ENCODE measurements at places on chromosomes 4 and X.

- DNase-seq, result peak; percentile 38
These were observed 106.3 kb downstream of the FAM53A start for GRCh38 chr4:1577822-1578217.

DNA sequence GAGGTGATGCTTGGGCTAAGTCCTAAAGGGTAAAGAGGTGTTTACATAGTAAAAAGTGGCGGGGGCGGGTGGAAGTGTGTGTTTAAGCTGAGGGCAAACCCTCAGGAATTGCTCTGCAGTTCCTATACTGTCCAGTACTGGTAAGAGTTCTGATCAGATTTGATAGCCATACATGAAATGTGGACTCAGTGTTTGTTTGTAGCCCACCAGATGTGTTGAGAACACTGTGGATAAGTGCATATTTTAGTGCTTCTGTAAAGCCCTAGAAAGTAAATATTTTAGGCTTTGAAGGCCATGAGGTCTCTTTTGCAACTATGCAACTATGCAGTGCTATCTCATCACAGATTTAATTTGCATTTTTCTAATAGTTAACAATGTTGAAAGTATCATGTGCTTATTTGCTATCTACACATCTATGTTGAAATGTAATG is 80.7 kb upstream of the EOLA2 start:
- no peak for DNase-seq

DNA sequence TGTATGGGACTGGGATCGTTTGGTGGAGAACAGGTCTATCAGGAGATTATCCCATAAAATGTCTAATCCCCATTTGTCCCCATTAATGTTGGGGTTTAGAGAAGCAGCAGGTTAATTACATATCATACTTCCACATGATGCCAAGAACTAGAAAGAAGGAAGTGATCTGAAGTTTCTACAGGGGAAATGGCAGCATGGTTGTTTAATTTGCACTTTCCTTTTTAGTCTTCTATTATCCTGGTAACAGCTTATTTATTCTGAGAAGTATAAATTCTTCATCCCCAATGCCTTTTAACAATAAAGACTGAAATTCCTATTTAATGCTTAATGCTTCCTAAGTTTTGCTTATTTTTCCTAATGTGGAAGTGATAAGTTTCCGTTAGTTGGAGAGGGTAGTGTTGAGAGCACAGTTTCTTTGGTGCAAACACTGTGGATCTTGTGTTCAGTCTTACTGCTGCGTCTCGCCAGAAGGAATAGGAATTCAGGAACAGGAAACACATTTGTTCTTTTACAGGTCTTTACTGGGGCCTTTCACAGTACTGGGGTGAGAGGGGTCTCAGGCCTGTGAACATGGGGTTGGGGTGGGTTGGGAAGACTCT is 59.5 kb upstream of the TADA2B start:
- DNase-seq, result no peak

- no peak for DNase-seq
These were observed 15.6 kb upstream of the UGT2A1 start for GRCh38 chr4:69668680-69669079.

- DNase-seq, result no peak
These were observed 3.5 kb upstream of the STS start for GRCh38 chrX:7143941-7144525.
